ENCODE measurements at places on chromosomes 6 and 20.

- no peak for DNase-seq
Observed at GRCh38 chr6:82957171-82957867, 108.3 kb downstream of the UBE3D start.

DNA sequence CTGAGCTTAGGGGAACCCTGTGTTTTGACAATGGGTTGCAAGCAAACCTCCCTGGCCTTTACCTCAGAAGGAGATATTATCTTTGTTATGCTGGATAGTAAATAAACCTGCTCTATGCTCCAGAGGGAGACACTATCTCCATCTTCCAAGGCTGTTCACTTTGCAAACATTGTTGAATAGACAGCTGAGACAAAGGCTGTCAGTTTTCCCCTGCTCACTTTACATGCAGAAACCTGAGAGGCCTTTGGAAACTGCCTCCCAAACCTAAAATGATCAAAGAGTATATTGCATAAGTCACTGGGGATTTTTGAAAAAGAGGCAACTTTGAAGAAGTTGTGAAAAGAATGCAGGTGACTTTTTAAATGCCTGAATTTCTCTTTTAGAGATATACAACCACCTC is 61.6 kb downstream of the MRAP2 start:
- no peak for DNase-seq

- DNase-seq, result no peak
Observed at GRCh38 chr6:52210227-52210626, 24.1 kb downstream of the IL17A start.

GRCh38 chr6:122153557-122153956 is 245.9 kb upstream of the HSF2 start:
- no peak for DNase-seq

- DNase-seq, result no peak
Observed at GRCh38 chr6:40988634-40989033, 50.4 kb downstream of the UNC5CL start.

DNA sequence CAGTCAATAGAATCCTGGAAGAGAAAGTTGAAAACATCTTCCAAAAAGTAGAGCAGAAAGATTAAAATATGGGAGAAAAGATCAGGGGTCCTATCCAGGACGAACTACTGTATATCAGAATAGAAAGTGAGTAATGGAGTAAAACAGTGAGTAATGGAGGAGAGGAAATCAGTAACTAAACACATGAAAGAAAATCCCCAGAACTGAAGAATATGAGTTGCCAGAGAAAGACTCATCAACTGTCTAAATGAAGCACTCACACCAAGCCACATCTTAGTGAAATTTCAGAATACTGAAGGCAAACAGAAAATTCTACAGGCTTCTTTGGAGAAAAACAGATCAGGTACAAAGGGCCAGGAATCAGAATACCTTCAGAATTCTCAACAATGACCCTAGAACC is 14.9 kb downstream of the IL17A start:
- no peak for DNase-seq

- no peak for DNase-seq
Observed at GRCh38 chr20:8764344-8764962, 304.4 kb upstream of the PLCB4 start.
